ENCODE measurements at places on chromosomes 16 and 17. TPM values are rescaled to one million over a fixed set of nuclear protein-coding genes. Genes with fewer than 3 reads are reported as not detected.

The MMP2 gene
- 311 TPM for total RNA-seq

The G6PC1 gene
- total RNA-seq: 0.08 TPM

The CDRT15L2 gene
- not detected for total RNA-seq

The MVP gene
- 107 TPM for total RNA-seq

The PRDM7 gene
- total RNA-seq: not detected

The NPIPA5 gene
- 0.26 TPM for total RNA-seq

The HBA2 gene
- not detected for total RNA-seq

The DRC3 gene
- total RNA-seq: 3.6 TPM

The C17orf67 gene
- total RNA-seq: 3.4 TPM

The ATXN1L gene
- total RNA-seq: 17.3 TPM
